ENCODE measurements at places on chromosomes 3 and 15. TPM values are rescaled to one million over a fixed set of nuclear protein-coding genes. Genes with fewer than 3 reads are reported as not detected.

The UROC1 gene
- total RNA-seq: not detected

GRCh38 chr3:157807280-157807679 lies 298.9 kb downstream of the SHOX2 start:
- no peak for DNase-seq

DNA sequence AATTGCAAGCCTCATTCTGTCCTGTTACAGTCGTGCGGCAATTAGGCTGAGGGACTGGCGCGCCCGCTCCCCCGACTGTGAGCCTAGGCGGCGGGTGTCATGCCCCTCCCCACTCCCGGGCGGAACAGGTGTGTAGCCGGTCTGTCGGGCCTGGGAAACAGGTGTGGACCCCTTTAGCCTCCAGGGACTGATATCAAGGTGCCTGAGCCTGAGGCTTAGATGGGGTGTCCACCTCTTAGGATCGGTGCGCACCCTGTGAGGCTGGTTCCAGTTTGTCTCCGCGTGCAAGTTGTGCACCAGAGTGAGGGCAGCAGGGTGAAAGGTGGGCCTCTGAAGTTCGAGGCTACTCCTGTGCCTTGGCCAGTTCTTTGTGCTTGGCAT lies 686 bp downstream of the VPS8 start:
- DNase-seq: peak; percentile 64

The BLM gene
- 4.1 TPM for total RNA-seq

The RAB7A gene
- total RNA-seq: 265 TPM

DNA sequence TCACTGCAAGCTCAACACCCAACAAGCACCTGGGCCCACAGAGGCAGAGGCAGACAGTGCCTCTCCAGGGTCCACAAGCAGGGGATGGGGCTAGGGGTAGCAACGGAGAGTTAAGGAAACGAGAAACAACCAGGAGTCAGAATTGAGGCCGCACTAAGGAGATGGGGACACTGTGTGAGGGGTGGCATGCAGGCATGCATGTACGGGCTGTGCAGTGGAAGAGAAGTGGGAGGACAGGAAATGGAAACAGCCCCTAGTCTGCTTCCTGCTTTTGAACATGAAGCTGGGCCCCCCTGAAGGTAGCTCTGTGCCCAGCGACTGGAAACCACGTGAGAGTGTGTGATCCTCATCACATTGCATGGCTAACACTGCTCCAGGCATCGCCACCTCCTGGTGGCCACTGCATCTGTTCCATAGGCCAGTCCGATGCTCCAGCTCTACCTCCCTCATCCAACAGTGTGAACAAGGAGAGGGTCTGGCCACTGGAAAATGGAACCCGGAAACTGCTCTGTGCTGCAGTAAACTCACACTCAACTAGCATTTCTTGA lies 44.0 kb downstream of the XXYLT1 start:
- DNase-seq: no peak

- no peak for DNase-seq
Measured at GRCh38 chr3:188262913-188263683, 109.1 kb downstream of the LPP start.

The EPHB3 gene
- total RNA-seq: 57.2 TPM

GRCh38 chr3:136960838-136961836 lies 3.4 kb downstream of the IL20RB start:
- no peak for DNase-seq

- no peak for DNase-seq
Measured at GRCh38 chr3:8757551-8758518, 11.6 kb downstream of the OXTR start.

The CYP11A1 gene
- 0.52 TPM for total RNA-seq

DNA sequence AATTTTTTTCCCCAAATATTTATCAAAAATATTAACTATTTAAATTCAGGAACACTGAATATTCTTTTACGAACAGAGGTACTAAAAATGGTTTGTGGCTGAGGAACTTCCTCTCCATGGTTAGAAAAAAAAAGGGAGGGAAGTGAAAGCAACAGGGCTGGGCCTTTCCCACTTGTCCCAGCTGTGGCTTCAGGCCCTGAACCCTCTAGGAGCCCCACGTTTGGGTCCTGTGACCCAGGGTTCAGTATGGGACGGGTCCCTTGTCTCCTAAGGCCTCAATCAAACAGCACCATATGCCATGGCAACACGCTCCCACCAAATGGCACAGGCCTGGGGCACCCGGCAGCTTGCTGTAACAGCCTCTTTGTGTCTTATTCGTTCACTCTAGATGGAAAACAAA lies 32.4 kb downstream of the POC1A start:
- no peak for DNase-seq

DNA sequence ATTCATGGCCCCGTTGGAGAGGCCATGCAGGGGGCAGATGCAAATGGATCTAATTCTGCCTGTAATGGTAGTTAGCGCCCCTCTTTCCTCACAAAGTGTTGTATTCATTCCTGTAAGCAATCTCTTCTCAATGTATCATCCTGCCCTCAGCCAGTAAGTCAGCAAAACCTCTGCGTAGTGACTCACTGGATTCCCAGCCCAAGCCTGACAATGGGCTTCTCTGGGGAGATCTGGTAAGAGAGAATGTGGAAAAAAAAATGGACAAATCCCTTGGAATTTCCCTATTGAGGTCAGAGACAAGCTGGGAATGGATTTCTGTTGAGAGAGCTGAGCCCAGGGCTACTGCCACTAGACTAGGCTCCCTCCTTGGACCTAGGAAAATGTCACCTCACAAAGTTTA lies 25.4 kb downstream of the ADPGK start:
- no peak for DNase-seq

DNA sequence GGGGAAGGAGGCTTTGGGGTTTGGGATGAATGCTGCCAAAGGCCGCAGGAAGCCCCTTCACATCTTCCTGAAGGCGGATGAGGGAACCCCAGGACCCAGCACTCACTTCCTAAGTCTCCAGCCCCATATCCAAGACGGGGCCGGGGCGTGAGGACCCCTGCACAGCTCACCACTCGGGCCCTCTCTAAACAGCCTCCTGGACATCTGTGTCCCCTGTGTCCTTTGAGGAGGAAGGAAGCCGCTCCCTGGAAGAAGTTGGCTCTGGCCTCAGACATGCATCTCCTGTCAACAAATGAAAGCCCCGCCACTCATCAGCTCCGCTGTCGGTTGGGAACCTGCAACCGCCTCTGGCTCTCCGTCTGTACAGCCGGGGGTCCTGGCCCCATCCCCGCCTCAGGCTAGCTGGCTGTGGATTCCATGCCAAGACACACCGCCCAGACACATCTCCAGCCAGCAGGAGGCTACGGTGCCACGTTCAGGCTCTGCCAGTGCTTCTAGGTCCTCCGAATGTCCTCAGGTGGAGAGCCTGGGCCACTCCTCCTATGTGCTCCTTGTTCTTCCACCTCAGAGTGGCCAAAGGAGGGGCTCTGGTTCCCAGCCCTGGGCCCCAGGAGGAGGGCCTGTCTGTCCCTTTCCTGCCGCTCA lies 140.0 kb upstream of the MEF2A start:
- DNase-seq: peak; percentile 60

GRCh38 chr3:169172535-169172934 lies 491.0 kb downstream of the MECOM start:
- no peak for DNase-seq

GRCh38 chr3:56042326-56042951 lies 425.8 kb downstream of the ERC2 start:
- DNase-seq: peak; percentile 3

The LNP1 gene
- total RNA-seq: 1.2 TPM

DNA sequence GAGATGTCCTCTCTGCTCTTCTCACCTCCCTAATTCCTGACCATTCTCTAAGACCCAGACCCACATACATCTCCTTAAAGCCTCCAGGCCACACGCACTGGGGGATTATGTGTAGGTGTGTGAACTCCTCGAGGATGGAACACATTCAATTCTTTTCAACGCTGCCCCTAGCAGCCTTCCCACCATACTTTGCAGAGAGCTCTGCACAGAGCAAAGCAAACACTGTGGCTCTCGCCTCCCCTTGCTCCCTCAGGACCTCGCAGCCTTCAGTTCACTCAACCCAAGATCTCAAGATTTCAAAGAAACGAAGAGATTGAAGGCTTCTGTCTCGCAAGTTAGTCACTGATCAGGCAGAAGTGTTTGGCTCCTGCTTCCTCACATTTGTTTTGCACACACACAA lies 6.0 kb downstream of the ACTC1 start:
- DNase-seq: no peak

DNA sequence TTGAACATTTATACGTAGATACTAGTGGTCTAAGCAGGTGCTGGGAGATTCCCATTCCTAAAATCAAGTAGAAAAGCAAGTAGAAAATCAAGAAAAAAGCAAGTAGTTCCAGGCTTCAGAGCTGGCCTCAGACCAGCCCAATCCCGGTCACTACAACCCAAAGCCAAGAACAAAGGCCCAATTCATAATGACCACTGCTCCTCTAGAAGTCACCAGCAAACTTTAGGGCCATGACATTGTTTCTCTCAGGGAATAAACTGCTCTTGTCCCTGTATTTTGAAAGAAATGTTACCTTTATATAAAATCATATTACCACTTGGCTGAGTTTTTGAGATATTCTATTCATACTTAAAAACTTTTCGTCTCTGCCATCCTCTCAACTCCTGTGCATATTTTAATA lies 106.3 kb upstream of the IL12A start:
- no peak for DNase-seq

- DNase-seq: no peak
Measured at GRCh38 chr15:78660584-78660983, 19.6 kb upstream of the CHRNB4 start.

The SLC9A9 gene
- 3.2 TPM for total RNA-seq

- no peak for DNase-seq
Measured at GRCh38 chr3:1263121-1263520, 170.3 kb downstream of the CNTN6 start.

The TERB2 gene
- not detected for total RNA-seq

GRCh38 chr3:189655617-189656016 lies 24.4 kb downstream of the TP63 start:
- DNase-seq: no peak

The LRRK1 gene
- total RNA-seq: 43.7 TPM

- no peak for DNase-seq
Measured at GRCh38 chr3:183064475-183064874, 34.8 kb downstream of the MCCC1 start.

The CILP gene
- 14.7 TPM for total RNA-seq

DNA sequence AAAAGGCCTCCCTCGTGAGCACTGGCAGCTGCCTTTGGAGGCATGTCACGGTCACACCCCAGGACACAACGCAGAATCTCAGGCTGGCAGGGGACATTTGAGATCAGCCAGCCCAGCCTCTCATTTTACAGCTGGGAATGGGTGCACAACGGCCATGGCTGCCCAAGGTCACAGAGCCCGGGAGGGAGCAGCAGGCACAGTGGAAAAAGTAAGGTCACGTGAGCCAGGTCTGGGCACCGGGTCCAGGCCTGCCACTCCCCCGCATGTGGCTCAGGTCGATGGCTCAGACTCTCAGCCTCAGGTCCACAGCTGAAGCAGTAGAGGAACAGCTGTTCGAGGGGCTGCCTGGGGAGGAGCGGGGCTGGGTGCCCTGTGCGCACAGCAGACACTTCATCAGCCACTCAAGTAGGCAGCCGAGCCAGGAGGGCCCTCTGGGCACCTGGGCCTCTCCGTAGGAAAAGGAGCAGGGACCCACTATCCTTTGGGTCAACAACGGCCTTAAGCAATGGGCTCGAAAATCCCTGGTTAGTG lies 260.6 kb downstream of the GOLGA6L6 start:
- DNase-seq: peak; percentile 25

GRCh38 chr3:39419742-39420315 lies 13.3 kb downstream of the RPSA start:
- no peak for DNase-seq

GRCh38 chr3:105752791-105753415 lies 115.9 kb downstream of the CBLB start:
- peak; percentile 37 for DNase-seq

The ARHGAP11A gene
- total RNA-seq: 23.8 TPM

GRCh38 chr3:64008487-64009351 lies 14.6 kb downstream of the PSMD6 start:
- DNase-seq: no peak

DNA sequence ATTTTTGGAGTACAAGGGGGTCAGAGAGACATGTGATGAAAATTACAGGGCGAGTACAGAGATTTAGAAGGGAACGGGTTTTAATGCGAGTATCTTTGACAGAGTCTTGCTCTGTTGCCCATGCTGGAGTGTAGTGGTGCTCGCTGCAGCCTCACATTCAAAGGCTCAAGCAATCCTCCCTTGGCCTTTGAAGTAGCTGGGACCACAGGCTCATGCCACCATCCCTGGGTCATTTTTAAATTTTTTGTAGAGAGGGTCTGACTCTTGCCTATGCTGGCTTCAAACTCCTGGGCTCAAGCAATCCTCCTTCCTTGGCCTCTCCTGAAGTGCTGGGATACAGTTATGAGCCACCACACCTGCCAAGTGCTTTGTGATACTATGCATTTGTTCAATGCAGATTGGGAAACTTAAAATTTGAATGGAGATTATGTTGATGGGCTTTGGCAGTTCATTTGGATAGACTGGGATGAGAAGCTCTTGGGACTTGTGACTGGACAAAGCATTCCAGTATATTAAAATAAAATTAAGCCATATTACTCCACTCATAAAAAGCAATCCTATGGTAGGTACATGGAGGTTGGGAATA lies 4.0 kb upstream of the LMLN start:
- DNase-seq: no peak

- DNase-seq: no peak
Measured at GRCh38 chr3:147680837-147681483, 271.8 kb downstream of the ZIC1 start.

- no peak for DNase-seq
Measured at GRCh38 chr15:63008333-63009049, 34.1 kb upstream of the TPM1 start.

The PDCD10 gene
- total RNA-seq: 59.0 TPM

DNA sequence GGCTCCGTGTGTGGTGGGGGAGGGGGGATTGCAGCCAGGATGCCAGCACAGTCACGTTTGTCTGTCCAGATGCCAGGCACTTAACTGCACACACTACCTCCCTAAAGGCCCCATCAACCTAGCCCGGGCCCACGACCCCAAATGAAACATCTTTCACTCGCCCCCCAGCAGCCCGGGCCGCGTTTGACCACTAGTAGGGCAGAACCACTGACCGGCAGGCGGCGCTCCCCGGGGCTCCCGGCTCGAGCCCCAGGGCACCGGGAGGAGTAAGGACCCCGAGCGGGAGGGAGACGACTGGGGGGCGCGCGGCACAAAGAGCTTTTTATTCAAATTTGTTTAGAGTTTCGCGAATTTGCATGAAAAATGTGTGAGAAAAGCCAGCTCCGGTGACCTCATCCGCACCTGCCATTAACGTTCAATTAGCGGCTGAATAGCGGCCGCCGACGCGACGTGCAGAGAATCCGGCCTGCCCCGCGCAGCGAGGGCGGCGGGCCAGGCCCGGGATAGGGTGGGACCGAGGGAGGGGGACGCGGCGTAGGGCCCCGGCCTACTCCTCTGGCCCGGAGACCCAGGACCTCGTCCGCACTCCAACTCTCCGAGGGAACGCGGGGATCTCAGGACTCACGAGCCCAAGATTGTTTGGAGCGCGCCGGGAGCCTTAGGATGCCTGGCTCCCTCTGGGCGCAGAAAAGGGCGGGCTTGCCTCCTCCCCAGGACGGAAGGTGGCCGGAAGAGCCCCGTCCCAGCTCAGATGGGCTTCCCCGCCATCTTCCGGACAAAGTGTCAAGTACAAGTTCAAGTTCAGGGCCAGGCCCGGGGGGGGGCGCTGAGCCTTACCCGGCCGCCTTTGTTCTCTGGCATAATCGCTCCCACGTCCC lies 64.9 kb upstream of the POLG start:
- DNase-seq: no peak
